GM03348 (cell line): ENCODE measurements at places on chromosomes 16 and 17.
A peak's percentile ranks its signal among the peaks of the same experiment; 100 is the strongest.

DNA sequence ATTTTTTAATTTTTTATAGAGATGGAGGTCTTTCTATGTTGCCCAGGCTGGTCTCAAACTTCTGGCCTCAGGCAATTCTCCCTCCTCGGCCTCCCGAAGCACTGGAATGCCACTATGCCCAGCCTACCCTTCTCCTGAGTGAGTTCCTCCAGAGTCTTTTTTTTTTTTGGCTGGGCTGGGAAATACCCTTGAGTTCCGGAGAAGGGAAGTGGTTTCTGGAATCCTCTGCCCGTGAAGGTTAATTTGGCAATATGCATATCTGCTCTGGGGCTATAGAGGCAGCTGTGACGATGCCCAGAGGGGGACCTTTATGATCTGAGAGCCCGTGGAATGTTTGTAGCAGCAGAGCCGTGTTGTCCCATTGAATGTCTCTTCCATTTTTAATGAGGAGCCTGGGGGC is 217.5 kb downstream of the RBFOX1 start:
- DNase-seq: no peak

- no peak for DNase-seq
These were observed 18.1 kb downstream of the SPATA32 start for GRCh38 chr17:45243750-45244149.

GRCh38 chr17:4556996-4557395 is 1.8 kb upstream of the MYBBP1A start:
- DNase-seq: no peak

DNA sequence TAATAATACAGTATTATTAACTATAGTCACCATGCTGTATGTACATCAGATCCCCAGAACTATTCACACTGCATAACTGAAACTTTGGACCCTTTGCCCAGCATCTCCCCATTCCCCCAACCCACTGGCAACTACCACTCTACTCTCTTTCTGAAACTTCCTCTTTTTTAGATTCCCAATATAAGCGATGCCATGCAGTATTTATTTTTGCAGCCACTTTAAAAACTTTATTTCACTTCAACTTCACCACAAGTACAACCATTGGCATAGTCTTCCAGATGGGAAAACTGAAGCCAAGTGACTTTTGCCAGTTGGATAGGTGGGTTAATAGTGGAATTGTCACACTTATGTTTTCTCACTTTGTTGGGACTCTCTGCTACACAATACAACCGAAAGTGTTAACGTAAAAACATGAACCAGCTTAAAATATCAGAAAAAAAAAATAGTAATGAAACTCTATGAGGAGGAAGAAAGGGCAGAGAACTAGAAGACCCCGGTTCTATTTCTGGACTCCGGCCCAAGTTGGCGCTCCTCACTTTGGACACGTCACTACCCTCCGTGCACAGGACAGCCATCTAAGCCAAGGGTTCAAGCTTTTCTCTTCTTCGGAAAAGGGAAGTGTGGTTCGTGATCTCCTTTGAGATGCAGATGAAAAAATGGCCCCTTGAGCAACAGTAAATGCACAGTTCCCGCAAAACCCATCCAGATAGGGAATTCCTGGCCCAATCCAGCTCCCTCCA is 743 bp downstream of the SHCBP1 start:
- DNase-seq: peak; percentile 27

GRCh38 chr17:74763565-74764387 is 12.4 kb downstream of the NAT9 start:
- no peak for DNase-seq

- no peak for DNase-seq
These were observed 11.5 kb downstream of the CREBBP start for GRCh38 chr16:3868967-3869366.

- no peak for DNase-seq
These were observed 82.0 kb upstream of the ZNF423 start for GRCh38 chr16:49937886-49938285.

DNA sequence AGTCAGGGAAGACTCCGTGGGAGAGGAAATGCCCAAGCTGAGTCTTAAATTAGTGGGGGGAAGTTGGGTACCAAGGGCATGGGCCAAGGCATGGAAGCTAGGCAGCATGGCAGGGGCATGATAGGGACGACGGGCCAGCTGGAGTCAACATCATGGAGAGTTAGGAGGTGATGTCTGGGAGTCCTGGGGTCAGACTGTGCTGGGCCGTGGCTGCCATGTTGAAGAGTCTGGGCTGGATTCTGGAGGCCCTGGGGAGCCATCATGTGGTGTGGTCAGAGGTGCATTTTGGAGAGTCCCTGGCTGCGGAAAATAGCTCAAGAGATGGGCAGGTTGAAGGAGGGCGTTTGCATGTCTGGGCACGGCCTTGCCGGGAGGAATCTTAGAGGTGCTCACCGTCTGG is 85.2 kb downstream of the SDR42E1 start:
- no peak for DNase-seq

DNA sequence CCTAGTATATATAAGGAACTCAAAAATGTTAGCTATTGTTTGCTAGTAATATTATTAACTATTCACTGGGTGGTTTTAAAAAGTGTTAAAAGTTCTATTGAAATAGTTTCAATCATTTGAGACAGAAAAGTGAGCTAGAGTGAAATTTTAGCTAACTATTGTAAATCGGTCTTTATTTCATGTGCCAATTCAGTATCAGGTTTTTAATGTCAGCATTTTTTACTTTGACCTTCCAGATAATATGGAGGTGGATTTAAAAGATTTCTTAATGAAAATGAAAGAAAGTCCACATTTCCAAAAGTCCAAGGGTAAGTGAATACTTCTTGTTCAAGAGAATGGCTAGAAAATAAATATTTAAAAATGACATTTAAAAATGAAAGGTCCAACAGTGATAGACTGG is 90.9 kb downstream of the EFCAB13 start:
- DNase-seq: no peak

DNA sequence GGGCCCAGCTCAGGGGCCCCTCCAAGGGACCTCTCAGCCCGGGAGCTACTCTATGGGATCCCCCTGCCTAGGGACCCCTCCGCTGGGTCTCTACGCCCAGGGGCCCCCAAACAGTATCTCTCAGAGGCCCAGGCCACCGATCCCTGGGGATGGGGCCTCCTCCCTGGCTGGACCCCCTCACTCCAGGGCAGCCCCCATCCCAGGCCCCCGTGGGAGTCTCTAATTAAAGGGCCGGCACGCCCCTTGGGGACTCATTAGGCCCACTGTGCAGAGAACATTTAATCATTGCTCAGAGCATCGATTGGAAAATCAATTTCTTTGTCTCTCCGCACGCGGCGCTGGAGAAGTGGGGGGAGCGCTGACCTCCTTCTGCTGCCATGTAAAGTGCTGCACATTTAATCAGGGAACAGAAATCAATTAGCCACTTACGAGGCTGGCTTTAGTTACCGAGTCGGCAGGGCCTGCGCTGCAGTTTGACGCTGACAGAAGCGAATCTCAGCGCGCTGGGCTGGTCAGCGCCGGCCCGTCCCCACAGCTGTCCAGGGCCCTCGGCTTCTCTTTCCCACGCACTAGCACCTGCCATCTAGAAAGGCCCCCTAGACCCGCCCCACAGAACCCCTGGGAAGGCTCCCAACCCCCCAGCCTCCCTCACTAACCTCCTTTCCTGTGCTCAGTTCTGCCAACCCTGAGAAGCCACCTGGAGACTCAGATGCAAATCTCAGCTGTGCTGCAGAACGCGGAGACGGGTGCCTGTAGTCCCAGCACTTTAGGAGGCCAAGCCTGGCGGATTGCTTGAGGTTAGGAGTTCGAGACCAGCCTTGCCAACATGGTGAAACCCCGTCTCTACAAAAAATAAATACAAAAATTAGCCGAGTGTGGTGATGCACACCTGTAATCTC is 20.2 kb upstream of the C1QL1 start:
- DNase-seq: no peak

DNA sequence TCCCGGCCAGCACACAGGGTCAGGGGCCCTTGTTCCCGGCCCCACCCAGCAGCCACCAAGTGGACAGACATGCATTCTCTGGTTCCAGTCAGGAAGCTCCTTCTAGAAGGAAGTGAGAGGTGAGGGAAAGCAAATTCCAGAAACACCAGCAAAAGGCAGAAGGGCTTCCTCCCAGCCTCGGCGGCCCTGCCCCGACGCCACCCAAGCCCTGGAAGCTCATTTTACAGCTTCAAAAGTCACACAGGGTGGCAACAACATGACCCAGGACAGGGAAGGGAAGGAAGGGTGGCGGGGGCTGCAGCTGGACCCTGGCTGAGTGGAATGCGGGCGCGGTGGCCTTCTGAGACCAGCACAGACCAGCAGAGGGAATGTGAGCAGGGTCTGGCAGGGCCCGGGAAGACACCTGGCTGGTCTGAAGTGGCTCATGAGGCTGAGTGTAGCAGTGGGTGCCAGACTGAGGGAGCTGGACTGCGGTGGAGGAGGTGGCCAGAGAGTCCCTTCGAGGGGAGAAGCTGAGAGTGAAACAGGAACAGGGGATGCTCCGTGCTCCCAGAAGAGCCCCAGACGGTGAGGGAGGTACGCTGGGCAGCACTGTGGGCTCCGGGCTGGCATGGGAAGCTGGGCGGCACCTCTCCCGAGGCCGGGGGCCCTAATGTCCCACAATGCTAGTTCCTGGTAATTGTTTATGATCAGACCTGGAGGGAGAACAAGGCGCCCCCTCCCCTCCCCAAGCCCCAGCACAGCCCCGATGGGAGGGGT is 1.9 kb upstream of the UNC13D start:
- DNase-seq: no peak

- DNase-seq: no peak
These were observed 281.0 kb downstream of the CBLN1 start for GRCh38 chr16:49000594-49000993.

DNA sequence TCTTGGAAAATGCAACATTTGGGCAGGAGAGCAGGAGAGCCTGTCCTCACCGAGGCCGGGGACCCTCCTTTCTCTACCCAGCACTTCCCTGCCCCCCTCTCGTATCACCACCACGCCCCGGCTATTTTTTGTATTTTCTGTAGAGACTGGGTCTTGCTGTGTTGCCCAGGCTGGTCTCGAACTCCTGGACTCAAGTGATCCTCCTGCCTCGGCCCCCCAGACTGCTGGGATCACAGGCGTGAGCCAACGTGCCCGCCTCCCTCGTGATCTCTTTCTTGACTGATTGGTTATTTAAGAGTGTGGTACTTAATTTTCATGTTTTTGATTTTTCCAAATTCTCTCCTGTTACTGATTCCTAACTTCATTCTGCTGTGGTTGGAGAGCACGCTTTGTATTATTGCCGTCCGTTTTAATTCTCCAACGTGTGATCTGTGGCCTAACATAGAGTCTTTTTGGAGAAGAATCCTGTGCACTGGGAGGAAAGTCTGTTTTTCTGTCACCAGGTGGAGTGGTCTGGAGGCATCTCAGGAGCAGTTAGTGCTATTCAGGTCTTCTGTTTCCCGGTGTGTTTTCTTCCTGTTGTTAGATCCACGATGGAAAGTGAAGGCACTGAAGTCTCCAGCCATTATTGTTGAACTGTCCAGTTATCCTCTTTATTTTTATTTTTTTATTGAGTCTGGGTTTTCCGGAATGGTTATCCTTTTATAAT is 40.4 kb downstream of the ZNF778 start:
- DNase-seq: no peak

- no peak for DNase-seq
These were observed 9.8 kb upstream of the MYOCD start for GRCh38 chr17:12655936-12656335.

GRCh38 chr17:4950746-4951204 is at the start of gene ENO3:
TSS of gene ENO3 (plus strand) at chr17:4951119. CDS start at chr17:4951830, 711 bp downstream.
- no peak for DNase-seq

DNA sequence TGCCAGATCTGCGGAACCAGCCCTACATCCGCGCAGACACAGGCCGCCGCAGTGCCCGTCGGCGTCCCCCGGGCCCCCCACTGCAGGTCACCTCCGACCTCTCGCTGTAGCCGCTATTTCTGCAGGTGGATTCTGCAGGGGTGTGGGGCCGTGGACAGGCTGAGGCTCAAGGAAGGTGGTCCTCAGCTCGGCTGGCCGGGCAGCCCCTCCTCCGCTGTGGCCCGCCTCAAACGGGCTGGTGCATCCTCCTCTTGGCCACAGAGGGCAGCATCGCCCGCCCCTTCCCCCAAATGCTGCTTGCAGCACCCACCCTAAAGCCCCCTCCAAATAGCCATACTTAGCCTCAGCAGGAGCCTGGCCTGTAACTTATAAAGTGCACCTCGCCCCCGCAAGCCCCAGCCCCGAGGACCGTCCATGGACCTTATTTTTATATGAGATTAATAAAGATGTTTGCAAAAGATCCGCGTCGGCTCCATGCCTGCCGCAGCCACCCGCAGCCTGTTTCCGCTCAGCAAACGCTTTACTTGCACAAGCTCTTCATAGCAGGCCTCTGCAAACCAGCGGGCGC is 14.9 kb downstream of the SPATA32 start:
- DNase-seq: peak; percentile 45

GRCh38 chr17:6981426-6981825 is 14.4 kb upstream of the ALOX12 start:
- no peak for DNase-seq

DNA sequence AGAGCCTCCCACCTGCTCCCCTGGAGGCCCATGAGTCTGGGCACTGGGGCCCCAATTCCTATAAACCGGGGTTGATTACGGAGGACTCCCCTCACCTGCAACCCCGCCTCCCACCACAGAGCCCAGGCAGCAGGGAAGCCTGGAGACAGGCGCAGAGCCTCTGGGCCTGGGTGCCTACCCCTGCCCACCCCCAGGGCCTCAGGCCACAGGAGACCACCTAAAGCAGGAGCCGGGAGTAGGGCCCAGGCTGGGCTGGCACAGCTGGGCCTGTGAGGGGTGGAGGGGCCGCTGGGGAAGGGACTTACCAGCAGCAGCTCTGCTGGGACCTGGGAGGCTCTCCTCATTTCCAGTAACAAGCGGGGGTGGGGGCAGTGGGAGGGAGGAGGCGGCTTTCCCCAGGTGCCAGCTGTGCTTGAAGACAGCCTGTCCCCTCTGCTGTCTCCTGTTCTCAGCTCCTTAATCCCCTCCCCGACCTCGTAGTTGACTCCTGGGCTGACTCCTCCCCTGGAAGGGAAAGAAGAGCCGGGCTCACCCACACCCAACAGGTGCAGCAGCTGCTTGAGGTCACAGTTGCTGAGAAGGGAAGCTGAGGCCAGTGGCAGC is 46.8 kb downstream of the TMEM235 start:
- DNase-seq: no peak

DNA sequence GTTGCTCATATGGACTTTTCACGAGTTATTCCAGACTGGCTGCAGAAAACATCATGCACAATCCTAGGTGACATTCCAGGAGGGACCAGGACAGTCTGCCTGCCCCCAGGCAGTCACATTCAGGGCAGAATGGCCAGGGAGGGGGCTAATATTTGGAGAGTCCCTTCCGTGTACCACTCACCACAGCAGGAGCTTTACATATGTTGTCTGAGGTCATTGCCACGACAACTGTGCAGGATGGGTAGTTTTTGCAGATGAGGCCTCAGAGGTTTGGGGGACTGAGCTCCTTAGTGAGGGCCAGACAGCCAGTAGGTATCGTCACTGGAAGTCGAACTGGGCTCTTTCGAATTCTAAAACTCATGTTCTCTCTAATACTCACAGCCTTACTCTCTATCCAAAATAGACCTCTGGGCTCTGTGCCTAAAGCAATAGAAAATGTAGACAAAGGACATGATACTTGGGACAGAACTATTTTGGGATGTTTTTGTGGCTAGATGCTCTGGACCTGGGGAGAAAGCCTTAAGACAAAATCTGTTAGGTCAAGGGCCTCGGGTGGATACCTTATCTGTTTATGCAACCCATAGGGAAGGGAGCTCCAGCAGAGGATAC is 338.5 kb downstream of the MAF start:
- DNase-seq: no peak
